NCI-H510A treated with DMSO at 0.1 percent for 48 hours (cell line): ENCODE measurements at places on chromosomes 6 and 20.

- no peak for DNase-seq
Observed at GRCh38 chr20:44448753-44449546, 26.7 kb upstream of the TTPAL start.

GRCh38 chr6:137157601-137158000 lies 15.8 kb downstream of the IL22RA2 start:
- DNase-seq = peak; percentile 0

GRCh38 chr6:138465007-138465645 lies 34.2 kb downstream of the NHSL1 start:
- no peak for DNase-seq

GRCh38 chr20:41299899-41300298 lies 17.6 kb downstream of the ZHX3 start:
- no peak for DNase-seq

DNA sequence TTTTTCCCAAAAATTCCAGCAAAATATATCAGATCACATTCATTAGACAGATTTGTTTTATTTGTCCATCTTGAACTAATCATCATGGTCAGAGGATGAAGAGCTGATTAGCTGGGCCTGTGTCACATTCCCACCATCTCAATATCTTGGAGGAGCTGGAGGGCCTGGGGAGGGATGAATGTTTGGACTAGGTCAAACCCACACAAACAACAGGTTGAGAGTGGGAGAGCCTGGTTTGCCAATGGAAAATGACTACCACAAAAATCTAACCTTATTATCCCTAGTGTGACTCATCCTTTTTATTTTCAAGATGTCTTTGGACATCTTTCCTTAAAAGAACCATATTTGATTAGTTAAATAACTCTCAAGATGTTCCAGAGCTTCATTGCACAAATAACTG lies 242.4 kb downstream of the OGFRL1 start:
- no peak for DNase-seq

DNA sequence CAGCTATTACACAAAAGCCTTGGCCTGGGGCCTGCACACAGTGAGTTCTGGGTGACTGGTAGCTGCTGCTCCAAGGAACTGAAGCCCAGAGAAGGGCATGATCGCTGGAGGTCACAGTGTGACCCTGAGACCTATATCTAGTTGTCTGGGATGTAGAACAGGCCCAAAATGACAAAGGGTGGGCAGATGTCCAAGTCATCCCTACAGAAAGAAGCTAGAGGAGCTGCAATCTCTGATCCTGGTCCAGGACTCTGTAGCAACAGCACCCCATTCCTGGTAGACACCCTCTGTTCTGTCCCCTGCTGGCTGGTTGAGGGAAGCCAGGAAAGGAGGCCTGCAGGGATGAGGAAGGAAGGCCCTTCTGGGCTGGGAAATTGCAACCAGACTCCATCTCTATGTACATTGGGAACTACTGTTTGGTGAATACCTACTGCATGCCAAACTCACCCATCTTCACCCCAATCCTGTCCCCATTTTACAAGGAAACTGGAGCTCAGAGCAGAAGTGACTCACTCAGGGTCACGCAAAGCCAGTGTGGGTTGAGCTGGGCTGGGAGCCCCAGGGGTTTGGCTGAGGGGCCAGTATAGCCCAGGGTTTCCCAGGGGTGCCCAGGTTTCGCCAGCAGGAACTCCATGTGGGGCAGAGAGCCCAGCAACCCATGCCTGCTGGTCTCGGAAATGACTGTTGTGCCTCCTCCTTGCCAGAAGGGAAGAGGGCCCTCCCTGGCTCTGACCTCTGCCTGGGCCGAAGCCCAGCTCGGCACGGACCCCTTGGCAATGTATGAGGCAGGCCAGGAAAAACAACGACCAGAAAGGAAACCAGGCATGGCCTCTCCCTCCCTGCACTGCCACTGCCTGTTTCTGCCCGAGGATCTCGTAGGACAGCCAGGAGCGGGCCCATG lies 44.9 kb upstream of the TLDC2 start:
- no peak for DNase-seq

DNA sequence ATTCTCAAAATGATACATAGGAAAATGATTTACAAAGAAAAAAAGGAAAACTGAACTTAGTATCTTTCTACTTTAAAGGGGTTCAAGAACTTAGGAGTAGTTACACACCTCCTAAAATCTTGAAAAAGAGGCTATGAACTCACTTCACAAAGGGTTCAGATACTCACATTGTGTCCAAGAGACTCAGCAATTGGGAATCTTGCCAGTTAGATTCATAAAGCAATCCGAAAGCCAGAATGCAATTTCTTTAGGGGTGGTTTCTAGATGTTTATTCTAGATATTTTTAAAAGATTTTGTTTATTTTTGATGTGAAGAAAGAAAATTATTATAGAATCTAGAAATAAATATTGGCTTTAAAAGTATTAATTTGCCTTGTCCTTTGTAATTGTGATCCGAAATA lies 1.7 kb upstream of the MYB start:
- DNase-seq = no peak

DNA sequence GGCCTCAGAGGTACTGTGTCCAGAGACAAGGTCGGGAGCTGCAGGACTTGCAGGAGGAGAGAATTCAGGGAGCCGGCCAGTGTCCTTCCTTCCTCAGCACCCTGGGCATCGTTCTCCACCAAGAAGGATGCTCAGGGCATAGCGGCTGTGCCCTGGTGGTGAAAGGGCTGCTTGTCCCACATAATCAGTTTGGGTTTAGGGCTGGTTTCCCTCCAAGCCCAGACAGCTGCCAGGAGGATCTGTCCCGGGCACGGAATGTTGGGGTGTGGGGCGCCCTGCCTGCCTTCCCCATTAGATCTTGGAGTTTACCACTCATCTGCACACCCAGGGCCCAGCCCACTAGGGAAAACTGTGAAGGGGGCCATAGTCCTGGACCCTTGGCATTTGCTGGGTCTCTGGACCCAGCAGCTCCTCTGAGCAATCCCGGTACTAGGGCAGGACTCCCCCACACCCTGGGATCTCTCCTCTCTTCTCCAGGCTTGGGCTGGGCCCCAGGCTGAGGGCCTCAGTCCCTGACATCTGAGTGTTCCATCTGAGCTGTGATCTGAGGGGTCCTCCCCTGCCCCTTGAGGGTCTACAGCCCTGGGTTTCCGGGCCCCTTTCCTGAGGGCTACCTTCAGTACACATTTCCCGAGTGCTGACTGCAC lies 18.6 kb upstream of the SPDEF start:
- no peak for DNase-seq

DNA sequence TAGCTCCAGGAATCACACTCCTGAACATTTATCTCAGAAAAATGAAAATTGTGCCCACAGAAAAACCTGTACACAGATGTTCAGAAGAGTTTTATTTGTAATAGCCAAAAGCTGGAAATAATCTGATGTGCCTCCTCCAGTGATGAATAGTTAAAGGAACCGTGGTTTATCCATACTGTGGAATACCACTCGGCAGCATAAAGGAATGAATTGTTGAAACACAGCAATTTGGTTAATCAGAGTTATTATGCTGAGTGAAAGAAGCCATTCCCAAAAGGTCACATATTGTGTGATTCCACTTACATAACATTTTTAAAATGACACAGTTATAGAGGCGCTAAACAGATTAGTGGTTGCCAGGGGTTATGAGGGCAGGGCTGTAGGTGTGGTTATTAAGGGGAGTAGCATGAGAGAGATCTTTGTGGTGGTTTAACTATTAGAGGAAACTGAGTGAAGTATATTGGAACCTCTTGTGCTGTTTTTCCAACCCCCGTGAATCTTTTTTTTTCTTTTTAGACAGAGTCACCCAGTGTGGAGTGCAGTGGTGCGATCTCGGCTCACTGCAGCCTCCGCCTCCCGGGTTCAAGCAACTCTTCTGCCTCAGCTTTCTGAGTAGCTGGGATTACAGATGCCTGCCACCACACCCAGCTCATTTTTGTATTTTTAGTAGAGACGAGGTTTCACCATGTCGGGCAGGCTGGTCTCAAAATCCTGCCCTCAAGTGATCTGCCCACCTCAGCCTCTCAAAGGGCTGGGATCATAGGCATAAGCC lies 26.2 kb downstream of the PSMF1 start:
- DNase-seq = no peak

- DNase-seq = no peak
Observed at GRCh38 chr6:142302421-142303175, 791 bp downstream of the ADGRG6 start.

- no peak for DNase-seq
Observed at GRCh38 chr6:129015721-129016120, 132.8 kb downstream of the LAMA2 start.

GRCh38 chr6:148885136-148885865 lies 138.5 kb downstream of the UST start:
- DNase-seq = no peak

GRCh38 chr20:46814366-46815232 lies 80.0 kb upstream of the EYA2 start:
- peak; percentile 47 for DNase-seq

DNA sequence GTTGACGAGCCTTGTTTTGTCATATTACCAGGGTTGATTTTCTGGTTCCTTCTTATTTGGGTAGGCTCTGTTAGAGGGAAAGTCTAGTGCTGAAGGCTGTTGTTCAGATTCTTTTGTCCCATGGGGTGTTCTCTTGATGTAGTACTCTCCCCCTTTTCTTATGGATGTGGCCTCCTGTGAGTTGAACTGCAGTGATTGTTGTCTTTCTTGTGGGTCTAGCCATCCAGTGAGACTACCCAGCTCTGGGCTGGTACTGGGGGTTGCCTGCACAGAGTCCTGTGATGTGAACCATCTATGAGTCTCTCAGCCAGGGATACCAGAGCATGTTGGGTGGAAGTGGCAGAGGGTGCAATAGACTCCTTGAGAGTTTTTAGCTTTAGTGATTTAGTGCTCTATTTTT lies 680.6 kb downstream of the RFPL4B start:
- DNase-seq = no peak

- no peak for DNase-seq
Observed at GRCh38 chr6:75347898-75348610, 63.5 kb upstream of the TMEM30A start.

GRCh38 chr6:115677198-115677597 lies 383.5 kb downstream of the FRK start:
- DNase-seq = no peak

DNA sequence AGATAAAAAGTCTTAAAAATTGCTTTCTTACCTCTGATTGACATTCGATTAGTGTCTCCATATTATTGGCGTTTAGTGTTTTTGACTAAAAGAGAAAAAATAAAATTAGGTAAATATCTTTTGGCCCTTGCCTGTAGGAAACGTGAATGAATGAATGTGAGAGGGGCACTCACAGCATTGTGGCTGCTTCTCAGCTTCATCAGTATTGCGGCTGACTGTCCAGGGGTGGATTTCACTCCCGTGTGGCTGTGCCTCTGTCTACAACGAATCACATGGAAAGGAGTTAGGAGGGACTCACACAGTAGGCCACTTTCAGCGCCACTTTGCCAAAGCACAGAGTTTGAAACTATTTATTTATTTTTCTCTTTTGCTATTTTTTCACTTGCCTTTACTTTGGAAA lies 844 bp downstream of the TAGAP start:
- DNase-seq = no peak
